Mucosa of descending colon (tissue), 3 donors: ENCODE measurements at places on chromosomes 16 and 17.

DNA sequence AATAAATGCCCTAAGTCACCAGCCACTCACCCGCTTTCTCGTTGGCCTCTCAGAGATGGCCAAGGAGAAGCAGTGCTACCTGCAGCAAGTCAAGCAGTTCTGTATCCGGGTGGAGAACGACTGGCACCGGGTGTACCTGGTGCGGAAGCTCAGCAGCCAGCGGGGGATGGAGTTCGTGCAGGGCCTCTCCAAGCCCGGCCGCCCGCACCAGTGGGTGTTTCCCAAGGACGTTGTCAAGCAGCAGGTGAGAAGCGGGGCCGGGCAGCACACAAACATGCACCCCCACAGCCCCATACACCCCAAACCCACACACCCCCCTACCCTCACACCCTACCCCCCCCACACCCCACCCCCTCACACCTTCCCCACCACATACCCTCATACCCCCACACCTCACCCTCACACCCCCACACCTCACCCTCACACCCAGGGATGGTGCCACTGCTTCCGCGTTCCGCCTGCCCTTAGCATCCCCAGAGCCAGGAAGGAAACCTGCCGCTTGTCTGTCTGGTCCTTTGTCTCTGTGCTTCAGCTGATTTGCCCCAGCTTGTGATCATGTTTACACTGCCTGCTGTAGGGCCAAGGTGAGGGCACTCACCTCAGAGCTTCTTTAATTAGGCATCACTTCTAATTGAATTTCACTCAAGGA is 41.9 kb upstream of the ENDOV start:
- no peak for DNase-seq

DNA sequence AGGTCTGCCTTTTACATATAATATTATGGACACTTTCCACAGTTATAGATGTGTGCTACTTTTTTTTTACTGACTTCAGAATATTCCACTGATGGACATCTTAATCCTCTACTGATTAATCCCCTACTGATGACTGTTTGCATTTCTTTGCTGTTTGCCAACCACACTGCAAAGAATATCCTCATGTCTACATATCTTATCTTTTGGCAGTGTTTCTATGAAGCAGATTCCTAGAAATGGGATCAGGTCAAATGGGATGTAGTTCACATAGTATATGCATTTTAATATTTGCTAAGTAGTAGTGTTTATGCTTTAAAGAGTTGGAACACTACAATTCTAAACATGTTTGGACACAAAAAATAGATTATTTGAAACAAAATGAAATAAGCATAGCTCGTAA is 3.2 kb downstream of the CCL3 start:
- no peak for DNase-seq

DNA sequence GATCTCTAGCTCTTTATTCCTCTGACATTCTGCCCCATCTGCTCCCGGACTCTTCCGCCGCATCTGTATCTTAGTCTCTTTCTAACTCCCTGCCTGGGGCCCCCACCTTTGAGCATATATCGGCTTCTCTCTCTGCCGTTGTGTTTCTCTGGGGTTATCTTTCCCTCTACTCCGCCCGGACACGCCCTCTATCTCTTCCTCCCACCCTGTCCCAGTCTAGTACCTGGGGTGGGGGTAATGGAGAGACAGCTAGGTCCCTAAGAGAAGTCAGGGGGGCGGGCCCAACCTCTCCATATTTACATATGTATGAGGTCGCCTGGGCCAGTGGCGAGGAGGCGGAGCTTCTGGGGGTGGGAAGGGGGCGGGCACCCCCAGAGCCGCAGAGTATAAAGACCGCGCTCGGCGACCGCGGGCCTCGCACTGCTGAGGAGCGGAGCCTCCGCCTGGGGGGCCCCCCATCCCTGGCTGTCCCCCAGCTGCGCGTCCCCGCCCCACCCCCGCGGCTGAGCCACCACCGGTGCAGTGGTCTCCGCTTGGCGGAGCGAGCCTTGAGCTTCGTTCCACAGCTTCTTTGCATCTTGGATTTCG is at the start of gene ATP1B2:
Gene ATP1B2 (plus strand): TSS at position 418 of the 588 bp plus-strand sequence. CDS start 593 bp downstream, outside the sequence.
- DNase-seq: peak; percentile 79

DNA sequence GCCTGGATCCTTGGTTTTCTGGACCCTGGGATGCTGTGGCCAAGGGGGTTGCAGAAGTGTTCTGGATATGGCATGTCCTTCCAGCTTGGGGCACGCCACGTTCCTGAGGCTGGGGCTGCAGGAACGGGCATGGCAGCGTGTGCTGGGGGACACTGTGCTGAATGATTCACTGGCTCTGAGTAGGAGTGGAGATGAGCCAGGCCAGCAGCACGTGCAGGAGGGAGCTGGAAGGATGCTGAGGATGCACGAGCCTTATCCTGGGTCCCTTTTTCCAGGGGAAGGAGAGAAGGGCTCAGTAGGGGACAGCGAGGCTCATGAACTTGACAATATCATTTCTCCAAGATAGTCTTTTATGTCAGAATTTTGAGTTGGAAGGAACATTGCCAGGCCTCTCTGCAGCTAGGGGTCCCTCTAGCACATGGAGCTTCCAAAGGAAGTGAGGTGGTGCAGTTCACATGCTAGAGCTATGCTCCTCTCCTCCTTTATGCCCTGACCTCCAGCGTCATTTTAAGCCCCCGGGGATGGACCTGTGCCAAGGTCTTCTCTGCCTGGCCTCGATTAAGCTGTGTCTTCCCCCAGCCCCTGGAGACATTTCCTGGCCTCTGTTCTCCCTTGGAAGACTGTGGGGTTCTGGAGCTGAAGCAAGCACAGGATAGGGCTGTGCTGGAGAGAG is 125.9 kb downstream of the OR1D5 start:
- DNase-seq: no peak

GRCh38 chr16:2152695-2153506 is 2.7 kb upstream of the TRAF7 start:
- peak; percentile 45 for DNase-seq

DNA sequence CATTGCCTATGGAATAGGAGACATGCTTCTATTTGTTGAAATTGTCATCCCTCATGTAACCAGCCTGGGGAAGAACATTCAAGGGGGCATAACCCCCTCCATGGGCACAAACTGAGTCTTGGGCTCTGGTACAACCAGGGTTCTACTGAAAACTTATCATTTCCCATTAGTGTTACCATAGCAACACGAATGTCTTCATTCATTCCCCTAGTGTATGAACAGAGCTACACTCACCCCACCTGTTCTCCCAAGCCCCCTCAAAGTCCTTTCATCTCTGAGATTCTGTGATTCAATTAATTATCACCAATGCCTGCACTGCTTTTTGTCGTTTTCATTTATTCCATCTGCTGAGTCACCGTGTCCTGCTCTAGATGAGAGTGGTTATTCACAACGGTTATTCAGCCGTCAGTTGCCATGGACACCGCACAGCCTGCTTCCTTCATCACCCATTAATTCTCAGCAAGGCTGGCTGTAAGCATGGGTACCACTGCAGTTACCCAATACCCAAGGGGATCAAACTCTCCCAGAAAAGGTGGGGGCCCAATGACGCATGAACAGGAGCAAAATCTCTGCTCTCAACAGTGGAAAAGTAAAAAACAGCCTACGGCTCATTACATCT is 1.6 kb upstream of the GAST start:
- DNase-seq: no peak

DNA sequence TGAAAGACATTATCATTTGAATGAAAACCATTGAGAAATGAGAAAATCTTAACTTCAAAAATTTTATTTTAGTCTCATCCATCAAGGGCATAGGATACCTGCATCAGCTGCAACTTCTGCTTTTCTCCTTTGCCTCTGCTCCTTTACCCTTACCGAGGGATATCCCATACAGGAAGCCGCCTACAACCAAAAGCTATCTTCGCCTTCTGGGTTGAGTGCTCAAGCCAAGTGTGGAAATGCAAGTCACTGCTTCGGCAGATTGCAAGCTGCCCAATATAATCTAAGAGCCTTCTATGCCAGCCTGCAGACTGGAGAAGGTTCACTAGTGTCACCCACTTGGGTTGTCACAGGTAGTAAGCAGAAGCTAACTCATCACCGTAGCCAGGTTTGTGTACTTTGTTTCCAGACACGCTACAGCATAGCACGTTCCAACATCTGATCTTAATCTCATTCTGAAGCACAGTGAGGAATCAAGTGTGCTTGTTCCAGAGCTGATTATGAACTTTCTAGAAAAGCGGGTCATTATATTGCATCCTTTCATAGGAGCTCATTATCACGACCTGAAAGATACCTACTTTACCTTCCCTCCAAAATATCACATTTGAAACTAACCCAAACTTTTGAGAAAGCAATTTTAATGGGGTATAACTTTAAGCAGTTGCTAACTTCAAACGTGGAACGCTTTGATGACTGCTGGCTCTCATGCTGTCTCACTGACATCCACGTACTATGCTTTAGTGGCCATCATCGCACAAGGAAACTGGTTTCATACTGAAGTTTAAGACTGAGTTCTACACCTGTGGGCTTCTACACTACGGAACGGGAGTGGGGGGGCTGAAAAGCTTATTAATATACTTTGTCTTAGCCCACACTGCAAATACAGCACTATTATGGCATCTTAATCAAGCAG is 8.0 kb upstream of the UNK start:
- DNase-seq: no peak

- DNase-seq: peak; percentile 33
Observed at GRCh38 chr17:1908699-1909309, 79.0 kb downstream of the RPA1 start.

GRCh38 chr16:11327277-11328171 is 17.7 kb upstream of the RMI2 start:
- no peak for DNase-seq

DNA sequence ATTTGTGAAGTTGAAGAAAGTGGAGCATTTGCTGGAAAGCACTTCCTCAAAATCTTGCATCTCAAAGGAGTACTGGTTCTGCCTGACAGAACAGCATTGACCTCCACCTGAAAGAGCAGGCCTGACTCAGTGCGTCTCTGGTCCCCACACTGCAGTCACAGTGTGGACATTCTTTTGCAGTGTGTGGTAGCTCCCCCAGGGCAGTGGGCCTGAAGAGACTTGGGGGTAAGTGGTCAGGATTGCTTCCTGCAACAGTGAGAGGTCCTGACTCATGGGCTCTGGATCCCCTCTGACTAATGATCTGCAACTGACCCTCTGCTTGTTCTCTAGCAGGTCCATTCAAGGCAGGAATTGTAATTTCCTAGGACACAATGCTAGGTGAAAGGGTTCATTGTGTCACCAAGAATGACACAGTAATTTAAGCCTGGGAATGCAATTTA is 204.9 kb upstream of the KCNJ16 start:
- DNase-seq: no peak

GRCh38 chr17:30520882-30521281 is 43.7 kb downstream of the GOSR1 start:
- no peak for DNase-seq

GRCh38 chr17:73947966-73948355 is 255.5 kb upstream of the RPL38 start:
- no peak for DNase-seq

DNA sequence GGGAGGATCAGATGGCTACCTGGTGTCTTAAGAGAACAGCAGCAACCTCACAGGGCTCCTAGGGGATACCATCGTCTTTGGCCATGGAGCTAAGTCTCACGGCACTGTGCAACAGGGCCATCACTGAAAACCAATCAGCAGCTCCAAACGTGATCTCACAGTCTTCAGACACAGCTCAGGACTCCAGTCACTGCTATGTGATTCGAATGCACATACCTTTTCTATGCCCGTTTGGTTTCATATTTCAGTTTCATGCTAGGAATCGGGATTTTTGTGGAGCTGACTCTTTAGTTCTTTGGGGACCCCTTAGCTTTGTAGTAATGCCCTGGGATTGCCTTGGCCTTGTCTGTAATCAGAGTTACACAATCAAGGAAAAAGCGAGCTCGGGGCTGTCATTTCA is 162.8 kb upstream of the CDH11 start:
- no peak for DNase-seq

DNA sequence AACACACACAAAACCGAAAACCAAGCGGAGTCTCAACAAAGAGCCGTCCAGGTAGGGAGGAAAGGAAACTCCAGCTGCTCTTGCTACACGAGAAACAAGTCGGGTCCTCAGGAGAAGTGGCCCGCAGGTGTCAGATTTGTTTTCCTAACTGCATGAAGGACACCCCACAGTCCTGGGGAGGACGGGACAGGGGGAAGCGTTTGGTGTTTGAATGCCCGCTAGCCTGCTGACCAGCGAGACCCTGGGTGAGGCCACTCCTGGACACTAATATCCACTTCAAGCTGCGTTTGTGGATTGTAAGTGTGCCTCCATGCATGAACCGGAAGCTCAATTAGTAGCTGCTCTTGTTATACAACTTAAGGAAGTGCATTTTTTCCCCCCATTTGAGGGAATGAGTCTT is 299.5 kb downstream of the MAF start:
- DNase-seq: no peak

GRCh38 chr16:68350813-68351350 is 40.1 kb downstream of the PRMT7 start:
- DNase-seq: no peak

DNA sequence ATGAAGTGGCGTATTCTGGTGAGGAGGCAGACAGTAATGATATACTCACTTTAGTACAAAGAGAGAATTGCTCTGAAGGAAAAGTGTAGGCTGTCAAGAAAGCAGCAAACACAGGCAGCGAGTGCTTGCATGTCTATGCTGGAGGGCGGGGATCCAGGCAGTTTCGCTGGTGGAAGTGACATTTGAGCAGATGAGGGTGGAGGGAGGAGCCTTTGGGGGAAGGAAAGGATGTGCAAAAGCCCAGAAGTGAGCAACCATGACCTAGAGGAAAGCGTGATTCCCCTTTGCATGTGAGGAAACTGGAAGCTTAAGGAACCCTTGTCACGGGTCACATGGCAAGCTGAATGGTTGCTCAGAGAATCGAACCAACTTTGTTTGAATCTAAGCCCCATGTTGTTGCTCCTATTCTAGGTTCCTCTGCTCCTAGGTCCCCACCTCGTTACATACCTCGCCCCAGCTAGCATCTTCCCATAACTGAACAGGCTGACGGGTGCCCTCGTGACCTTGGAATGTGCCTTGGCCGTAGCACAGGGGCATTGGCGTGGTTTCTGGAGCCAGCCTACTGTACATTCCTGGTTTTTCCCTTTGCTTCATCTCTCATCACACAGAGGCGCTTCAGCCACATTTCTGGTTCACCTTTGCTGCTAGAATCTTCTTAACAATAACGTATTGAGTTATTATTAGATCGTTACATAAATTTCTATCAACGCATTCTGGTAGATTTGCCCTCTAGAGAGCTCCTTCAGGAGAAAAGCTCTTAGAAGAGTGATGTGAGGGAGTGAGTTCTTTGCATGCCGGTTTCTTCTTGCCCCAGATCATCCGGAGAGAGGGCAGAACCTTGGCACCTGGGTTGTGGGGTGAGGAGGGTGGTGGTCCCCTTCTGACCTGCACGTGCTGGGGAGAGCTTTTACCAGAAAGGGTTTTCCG is 191.8 kb downstream of the SNX29 start:
- DNase-seq: no peak
